Left forelimb (tissue), 1 donor: ENCODE measurements at places on chromosomes 12 and 14.

- no peak for DNase-seq
These were observed 13.2 kb upstream of the C1S start for GRCh38 chr12:7047306-7047705.

DNA sequence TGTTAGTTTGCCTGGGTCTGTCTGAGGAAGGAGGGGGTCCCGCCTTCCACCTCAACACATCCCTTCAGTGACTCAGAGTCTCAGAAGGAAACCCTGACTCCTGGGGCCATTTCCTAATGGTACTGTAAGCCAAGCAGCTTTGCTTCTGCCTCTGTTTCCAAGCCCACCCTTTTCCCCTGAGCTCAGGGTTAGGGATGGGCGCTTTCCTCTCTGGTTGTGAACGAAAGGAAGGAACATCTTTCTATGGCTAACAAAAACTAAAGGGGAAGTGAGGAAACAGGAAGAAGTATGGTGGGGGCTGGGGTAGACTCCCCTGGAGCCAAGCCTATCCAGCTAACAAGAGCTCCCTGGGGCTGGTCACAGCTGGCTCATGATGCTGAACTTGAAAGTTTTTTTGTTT is 11.6 kb upstream of the UNC119B start:
- DNase-seq, result no peak

DNA sequence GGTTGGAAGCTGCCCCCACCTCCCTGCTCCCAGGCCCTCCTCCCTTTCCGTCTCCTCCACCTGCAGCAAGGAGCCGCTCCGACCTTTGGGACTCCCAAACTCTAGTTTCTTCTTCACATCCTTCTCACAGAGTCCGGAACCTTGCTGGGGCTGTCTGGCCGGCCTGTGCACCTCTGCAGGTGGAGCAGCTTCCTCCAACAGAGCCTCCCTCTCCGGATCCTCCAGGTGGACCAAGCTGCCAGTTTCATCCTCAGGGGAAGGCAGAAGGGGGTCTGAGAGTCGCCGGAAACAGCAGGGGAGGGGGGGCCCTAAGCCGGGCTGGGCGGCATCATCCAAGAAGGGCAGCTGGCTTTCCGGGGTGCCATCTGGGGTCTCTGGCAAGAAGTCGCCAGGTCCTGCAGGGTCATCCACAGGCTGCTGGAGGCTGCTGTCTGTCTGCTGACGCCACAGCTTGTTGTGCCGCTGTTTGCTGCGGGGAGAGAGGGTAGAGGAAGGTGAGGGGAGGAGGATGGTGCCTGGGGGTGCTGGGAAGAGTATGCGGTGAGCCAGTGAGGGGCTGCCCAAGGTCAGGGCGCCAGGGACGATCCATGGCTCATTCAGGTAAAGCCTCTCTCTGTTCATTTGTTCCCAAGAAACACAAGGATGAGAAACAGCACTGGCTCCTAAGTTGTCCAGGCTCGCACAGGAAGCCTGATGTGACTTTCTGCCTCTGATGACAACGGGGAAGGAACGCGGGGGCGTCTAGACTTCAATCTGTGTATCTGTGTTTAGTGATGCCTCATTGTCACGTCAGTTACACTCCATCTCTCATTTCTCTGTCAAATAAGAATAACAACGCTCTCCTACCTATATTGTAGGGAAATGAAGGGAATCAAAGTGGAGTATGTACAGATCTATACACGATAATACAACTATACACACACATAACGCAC is 61.3 kb upstream of the CORO1C start:
- DNase-seq, result no peak

- no peak for DNase-seq
These were observed 65.2 kb upstream of the CNOT2 start for GRCh38 chr12:70178038-70178437.
